ENCODE measurements at places on chromosomes 3 and 15.

GRCh38 chr15:73931441-73931840 lies 5.2 kb downstream of the LOXL1 start:
- DNase-seq, result no peak

DNA sequence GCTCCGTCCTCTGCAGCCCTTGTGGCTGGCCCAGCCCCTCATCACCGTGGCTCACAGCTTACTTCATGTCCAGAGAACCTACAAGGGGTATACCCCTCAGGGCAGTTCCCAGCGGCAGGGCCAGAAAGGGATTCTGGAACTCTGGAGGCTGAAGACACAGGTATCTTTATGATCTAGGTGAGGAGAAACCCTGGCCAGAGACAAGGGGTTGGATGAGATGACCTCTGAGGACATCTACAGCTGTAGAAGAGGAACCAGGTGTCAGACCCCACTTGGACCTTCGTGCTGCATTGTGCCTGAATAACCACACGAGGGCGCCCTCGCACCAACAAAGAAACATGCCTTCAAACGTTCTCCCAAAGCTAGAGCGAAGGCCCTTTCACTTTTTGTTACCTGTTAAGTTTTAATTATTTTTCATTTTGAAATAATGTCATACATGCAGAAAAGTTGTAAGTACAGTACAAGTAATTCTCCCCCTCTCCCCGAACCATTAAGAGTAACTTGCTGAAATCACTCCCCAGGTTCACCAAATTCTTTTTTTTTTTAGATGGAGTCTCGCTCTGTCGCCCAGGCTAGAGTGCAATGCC lies 118.7 kb upstream of the SMAD3 start:
- peak; percentile 77 for DNase-seq

DNA sequence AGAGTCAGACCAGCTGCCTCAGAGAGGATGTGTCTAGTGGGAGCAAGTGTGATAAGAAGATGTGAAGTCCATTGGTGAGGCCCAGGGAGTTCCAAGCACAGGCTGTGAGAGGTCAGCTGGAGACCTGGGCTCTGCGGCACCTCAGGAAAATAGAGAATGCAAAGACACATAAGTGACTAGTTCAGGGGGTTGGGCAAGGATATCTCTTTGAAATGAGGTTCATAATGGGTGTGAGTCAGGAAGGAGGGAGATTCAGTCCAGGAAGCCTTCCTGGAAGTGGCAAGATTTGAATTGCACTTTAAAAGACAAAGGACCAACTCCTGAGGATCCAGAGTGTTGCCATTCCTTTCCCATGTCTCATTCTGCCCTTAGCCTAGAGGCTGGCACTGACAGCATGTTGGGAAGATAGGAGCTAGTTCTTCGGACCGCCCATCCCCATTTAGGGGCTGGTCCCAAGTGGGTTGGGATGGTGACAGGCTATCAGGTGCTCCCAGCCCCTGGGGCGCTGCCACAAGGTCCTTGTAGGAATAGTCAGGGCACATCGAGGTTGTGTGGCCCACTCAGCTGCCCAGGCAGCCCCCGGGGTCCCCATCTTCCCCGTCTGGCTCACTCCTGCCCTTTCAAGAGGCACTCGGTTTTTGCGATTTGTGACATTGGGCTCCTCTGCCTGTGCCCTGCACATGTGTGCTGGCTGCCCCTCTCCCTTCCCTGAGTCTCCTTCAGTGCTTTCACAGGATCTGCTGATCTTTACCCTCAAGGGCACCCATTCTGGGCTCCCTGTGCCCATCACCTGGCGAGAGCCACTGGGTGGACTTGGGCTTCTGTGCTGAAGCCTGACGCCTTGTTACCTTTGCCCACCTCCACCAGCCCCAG lies 23.7 kb downstream of the ESYT3 start:
- DNase-seq, result no peak

GRCh38 chr3:35946854-35947515 lies 307.7 kb downstream of the ARPP21 start:
- no peak for DNase-seq

GRCh38 chr3:194871864-194872668 lies 186.4 kb downstream of the FAM43A start:
- no peak for DNase-seq

Data from stimulated activated CD4-positive, alpha-beta T cell treated with anti-CD3 and anti-CD28 coated beads, Interleukin-4, amount 100 ng/mL, for 24 hours (primary cell).